Suprapubic skin (tissue), 4 donors: ENCODE measurements at places on chromosomes 7 and 10.

GRCh38 chr7:1042492-1042833, 1.9 kb upstream of the GPR146 start:
- H3K4me3 ChIP-seq = no peak overlapping the region
- peaks cover 63% of the 10 kb centered on the region for H3K4me1 ChIP-seq
- no peak for DNase-seq
- H3K36me3 ChIP-seq = no peaks in the 10 kb centered on the region
- no peaks in the 10 kb centered on the region for H3K27me3 ChIP-seq

GRCh38 chr7:159027789-159028507, 116.7 kb downstream of the VIPR2 start:
- H3K27me3 ChIP-seq = peaks cover 11% of the 10 kb centered on the region
- peak; percentile 51 for DNase-seq
- peak overlapping the region; percentile 55 for H3K27ac ChIP-seq
- peak overlapping the region; percentile 40 for H3K4me3 ChIP-seq
- H3K4me1 ChIP-seq = peaks cover 22% of the 10 kb centered on the region

DNA sequence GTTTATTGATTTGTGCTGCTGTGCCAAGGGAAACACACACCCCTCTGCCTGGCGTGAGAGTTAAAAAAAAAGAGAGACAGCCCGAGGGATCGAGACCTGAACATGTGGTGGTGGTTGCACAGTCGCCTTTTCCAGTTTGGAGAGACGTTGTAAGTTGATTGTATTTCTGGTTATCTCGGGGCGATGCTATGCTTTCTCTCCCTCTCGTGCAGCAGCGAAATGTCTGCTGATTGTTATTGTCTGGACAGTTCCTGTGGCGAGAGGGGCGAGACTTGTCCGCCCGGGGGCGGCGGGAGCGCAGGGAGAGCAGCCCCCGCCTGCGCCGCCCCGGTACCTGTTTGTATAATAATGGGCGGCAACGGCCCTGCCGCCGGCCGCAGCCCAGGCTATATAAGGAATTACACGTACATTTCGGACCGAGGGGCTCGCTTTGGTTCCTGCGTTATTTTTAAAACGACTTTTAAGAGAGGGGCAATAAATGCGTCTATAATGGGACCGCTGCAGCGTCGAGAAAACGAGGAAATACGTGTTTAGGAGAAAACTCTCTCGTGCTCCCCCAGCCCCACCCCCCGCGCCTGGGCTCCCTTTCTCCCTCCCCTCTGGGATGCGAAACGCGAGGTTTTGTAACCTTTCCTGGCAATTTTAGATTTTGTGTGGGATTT, 1.7 kb downstream of the ZEB1 start:
- peak overlapping the region; percentile 68 for H3K4me3 ChIP-seq
- H3K27ac ChIP-seq = peak overlapping the region; percentile 89
- no peaks in the 10 kb centered on the region for H3K36me3 ChIP-seq
- H3K4me1 ChIP-seq = peaks cover 31% of the 10 kb centered on the region

GRCh38 chr10:125708971-125709503, 10.5 kb upstream of the EDRF1 start:
- peaks cover 5% of the 10 kb centered on the region for H3K36me3 ChIP-seq
- no peaks in the 10 kb centered on the region for H3K4me1 ChIP-seq
- H3K27ac ChIP-seq = no peak overlapping the region
- DNase-seq = no peak
- no peak overlapping the region for H3K4me3 ChIP-seq

DNA sequence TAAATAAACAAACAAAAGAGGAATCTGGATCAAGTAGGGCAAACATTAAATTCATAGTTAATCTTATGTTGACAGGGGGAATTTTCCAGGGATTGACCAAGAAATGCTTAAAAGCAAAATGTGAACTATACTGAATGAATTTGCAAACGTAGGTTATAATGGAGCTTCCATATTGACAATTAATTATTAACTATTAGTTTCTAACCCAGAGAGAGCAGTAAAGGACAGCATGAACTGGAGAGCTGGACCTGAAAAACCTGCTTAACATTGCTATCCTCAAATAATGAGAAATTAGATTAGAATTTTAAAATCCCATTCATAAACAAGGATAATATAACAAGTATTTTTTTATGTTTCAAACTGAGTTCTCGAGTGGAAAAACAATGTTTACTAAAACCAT, 1089.6 kb downstream of the DNAJB9 start:
- H3K27me3 ChIP-seq = no peaks in the 10 kb centered on the region
- no peak overlapping the region for H3K27ac ChIP-seq
- DNase-seq = no peak

DNA sequence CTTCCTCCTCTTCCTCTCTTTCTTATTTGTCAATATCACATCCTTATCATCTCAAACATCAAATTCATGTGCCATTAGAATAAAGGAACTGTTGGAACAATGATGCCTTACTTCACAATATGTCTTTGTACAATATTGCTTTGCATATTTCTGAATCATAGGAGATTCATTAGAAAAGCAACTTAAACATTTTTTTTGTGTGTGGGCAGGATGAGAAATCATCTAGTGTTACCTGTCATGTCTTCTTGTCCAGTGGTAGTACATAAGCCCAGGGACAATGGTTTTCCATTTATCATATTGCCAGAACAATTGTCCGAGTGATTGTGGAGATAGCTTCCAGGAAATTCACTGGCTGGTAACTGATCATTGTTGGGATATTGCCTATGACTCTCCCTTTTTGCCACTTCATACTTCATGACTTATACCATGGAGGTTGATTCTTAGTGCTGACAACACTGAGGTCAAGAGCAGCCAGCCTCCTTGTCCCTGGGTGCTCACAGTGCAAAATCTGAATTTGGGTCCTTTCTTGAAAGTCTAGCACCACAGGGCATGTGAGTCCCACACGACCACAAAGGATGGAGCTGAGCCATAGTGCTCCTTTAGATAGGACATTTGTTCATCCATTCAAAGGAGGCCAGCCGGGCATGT, 215.0 kb downstream of the MDFIC start:
- no peak for DNase-seq
- no peak overlapping the region for H3K4me3 ChIP-seq
- H3K36me3 ChIP-seq = no peaks in the 10 kb centered on the region
- no peak overlapping the region for H3K27ac ChIP-seq
- H3K4me1 ChIP-seq = peaks cover 7% of the 10 kb centered on the region
- no peaks in the 10 kb centered on the region for H3K27me3 ChIP-seq

- H3K36me3 ChIP-seq = no peaks in the 10 kb centered on the region
- peak overlapping the region; percentile 5 for H3K4me3 ChIP-seq
- H3K4me1 ChIP-seq = peaks cover 29% of the 10 kb centered on the region
- no peak for DNase-seq
- H3K27ac ChIP-seq = peak overlapping the region; percentile 83
These were observed 220.6 kb downstream of the ARHGAP12 start for GRCh38 chr10:31708046-31708445.

DNA sequence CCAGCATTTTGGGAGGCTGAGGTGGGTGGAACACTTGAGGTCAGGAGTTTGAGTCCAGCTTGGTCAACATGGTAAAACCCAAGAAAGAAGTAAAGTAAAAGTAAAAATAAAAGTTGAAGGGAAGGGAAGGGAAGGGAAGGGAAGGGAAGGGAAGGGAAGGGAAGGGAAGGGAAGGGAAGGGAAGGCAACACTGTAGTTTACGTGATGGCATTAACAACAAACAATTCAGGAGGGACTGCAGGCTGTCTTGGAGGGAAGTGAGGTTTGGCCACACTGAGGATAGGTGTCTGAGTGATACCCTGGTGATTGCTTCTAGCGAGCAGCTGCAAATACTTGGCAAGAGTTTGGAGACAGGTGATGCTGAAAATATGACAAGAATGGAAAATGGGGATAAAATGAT, 298.0 kb downstream of the CALN1 start:
- no peaks in the 10 kb centered on the region for H3K27me3 ChIP-seq
- no peak overlapping the region for H3K4me3 ChIP-seq
- H3K4me1 ChIP-seq = no peaks in the 10 kb centered on the region
- no peak overlapping the region for H3K27ac ChIP-seq
- no peaks in the 10 kb centered on the region for H3K36me3 ChIP-seq
- no peak for DNase-seq

GRCh38 chr7:107982042-107982840, 20.7 kb downstream of the LAMB1 start:
- H3K27me3 ChIP-seq = no peaks in the 10 kb centered on the region
- peaks cover 36% of the 10 kb centered on the region for H3K36me3 ChIP-seq
- no peak for DNase-seq
- no peak overlapping the region for H3K4me3 ChIP-seq

GRCh38 chr7:43076189-43076605, 36.2 kb upstream of the HECW1 start:
- no peak for DNase-seq
- peaks cover 12% of the 10 kb centered on the region for H3K27me3 ChIP-seq
- H3K27ac ChIP-seq = no peak overlapping the region

- H3K27me3 ChIP-seq = no peaks in the 10 kb centered on the region
- no peaks in the 10 kb centered on the region for H3K36me3 ChIP-seq
- peak overlapping the region; percentile 24 for H3K4me3 ChIP-seq
- DNase-seq = no peak
- H3K4me1 ChIP-seq = peaks cover 54% of the 10 kb centered on the region
- peak overlapping the region; percentile 64 for H3K27ac ChIP-seq
These were observed 36.8 kb downstream of the CTBP2 start for GRCh38 chr10:125123476-125124114.

- H3K4me1 ChIP-seq = peaks cover 6% of the 10 kb centered on the region
- H3K27ac ChIP-seq = no peak overlapping the region
- DNase-seq = no peak
- no peaks in the 10 kb centered on the region for H3K36me3 ChIP-seq
These were observed 517.4 kb downstream of the PARD3 start for GRCh38 chr10:34297541-34298345.

- no peaks in the 10 kb centered on the region for H3K27me3 ChIP-seq
- H3K4me3 ChIP-seq = no peak overlapping the region
- H3K27ac ChIP-seq = no peak overlapping the region
These were observed 221.0 kb downstream of the DYNC1I1 start for GRCh38 chr7:95993380-95993779.

GRCh38 chr10:113866551-113867394, 12.3 kb downstream of the NHLRC2 start:
- peaks cover 3% of the 10 kb centered on the region for H3K36me3 ChIP-seq
- H3K27me3 ChIP-seq = no peaks in the 10 kb centered on the region
- no peak overlapping the region for H3K4me3 ChIP-seq
- no peak for DNase-seq
- H3K27ac ChIP-seq = no peak overlapping the region

- H3K4me3 ChIP-seq = no peak overlapping the region
- peaks cover 65% of the 10 kb centered on the region for H3K4me1 ChIP-seq
- peaks cover 62% of the 10 kb centered on the region for H3K36me3 ChIP-seq
These were observed 17.6 kb downstream of the DNAJB12 start for GRCh38 chr10:72337039-72337629.

GRCh38 chr7:71630516-71630915, 498.6 kb downstream of the GALNT17 start:
- no peak for DNase-seq
- H3K27ac ChIP-seq = no peak overlapping the region
- H3K4me3 ChIP-seq = no peak overlapping the region
- H3K4me1 ChIP-seq = peaks cover 5% of the 10 kb centered on the region
- H3K36me3 ChIP-seq = no peaks in the 10 kb centered on the region
- H3K27me3 ChIP-seq = no peaks in the 10 kb centered on the region

- DNase-seq = no peak
- no peaks in the 10 kb centered on the region for H3K36me3 ChIP-seq
- no peaks in the 10 kb centered on the region for H3K4me1 ChIP-seq
- no peak overlapping the region for H3K27ac ChIP-seq
These were observed 301.3 kb downstream of the PHTF2 start for GRCh38 chr7:78099715-78100394.

DNA sequence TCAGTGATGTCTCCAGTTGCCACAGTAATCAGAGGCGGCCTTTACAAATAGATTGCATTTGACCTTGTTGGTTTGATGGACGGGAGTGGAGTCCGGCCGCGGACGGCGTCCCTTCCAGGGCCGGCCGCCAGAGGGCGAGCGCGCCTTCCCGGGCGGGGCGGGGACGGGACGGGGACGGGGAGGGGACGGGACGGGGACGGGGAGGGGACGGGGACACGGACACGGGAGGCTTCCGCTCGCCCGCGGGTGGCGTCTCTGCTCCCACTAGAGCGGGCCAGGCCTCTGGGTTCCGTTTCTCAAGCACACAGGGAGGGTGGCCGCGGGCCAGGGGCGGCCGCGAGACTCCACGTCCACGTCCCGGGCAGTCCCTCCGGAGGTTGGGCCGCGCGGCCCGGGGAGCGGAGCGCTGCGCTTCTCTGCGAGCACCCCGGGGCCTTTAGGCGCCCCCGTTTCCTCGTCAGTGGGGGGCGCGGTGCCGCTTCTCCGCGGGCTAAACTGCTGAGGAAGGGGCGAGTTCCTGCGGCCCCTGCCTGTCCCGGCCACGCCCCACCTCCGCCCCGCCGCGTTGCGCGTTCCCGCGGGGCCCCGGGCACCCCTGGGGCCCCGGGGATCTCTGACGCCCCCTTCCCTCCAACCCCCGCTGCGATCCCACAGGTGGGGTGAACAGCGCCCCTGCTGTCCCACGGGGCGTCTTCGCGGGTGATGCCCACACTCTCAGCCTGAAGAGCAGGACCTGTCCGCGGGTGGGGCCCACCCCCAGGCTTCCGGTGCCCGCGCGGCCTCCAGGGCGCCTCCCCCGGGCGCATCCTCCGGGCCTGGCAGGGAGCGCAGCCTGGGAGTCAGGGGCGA, 84.2 kb upstream of the MKI67 start:
- no peak overlapping the region for H3K27ac ChIP-seq
- H3K4me3 ChIP-seq = peak overlapping the region; percentile 57
- H3K27me3 ChIP-seq = peaks cover 9% of the 10 kb centered on the region
- peaks cover 20% of the 10 kb centered on the region for H3K4me1 ChIP-seq
- H3K36me3 ChIP-seq = no peaks in the 10 kb centered on the region
- DNase-seq = no peak

DNA sequence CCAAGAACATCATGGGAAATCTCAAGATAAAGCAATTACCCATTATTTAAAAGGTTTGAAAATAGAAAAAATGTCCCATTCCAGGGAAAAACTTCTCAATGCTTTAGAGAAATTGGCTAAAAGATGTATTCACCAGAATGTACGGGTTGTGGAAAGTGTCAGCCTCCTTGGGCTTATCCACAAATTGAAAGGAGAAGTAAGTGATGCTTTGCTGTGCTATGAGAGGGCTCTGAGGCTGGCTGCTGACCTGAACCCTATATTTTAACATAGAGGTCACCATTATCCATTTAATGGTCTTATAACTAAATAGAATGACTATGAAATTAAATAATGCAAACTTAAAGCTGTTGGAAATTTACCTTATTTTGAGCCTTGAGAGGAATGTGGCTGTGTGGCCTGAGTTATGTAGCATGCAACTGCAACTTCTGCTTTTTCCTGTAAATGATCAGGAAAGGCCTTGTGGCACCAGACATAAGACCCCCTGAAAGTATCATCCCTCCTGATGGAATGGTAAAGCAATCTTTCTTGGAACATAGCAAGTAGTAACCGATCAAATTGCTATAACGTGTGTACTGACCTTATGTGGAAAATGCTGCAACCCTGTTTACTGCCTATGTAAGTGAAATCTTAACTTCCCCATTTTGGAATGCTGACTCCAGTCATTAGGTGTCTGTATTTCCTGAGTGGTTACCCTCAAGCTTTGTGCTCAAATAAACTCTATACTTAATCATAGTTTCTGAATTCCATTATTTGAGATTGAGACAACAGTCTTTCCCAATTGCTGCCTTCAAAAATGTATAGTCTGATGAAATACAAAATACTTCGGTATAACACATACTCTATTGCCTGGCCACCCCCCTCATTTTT, 6.9 kb downstream of the IFIT1B start:
- H3K27me3 ChIP-seq = no peaks in the 10 kb centered on the region
- no peaks in the 10 kb centered on the region for H3K4me1 ChIP-seq
- H3K27ac ChIP-seq = no peak overlapping the region
- no peaks in the 10 kb centered on the region for H3K36me3 ChIP-seq
- no peak overlapping the region for H3K4me3 ChIP-seq
- no peak for DNase-seq

GRCh38 chr10:131811630-131812403, 89.0 kb upstream of the PPP2R2D start:
- H3K27ac ChIP-seq = no peak overlapping the region
- H3K27me3 ChIP-seq = peaks cover 39% of the 10 kb centered on the region
